ENCODE measurements at places on chromosomes 11 and 22.

DNA sequence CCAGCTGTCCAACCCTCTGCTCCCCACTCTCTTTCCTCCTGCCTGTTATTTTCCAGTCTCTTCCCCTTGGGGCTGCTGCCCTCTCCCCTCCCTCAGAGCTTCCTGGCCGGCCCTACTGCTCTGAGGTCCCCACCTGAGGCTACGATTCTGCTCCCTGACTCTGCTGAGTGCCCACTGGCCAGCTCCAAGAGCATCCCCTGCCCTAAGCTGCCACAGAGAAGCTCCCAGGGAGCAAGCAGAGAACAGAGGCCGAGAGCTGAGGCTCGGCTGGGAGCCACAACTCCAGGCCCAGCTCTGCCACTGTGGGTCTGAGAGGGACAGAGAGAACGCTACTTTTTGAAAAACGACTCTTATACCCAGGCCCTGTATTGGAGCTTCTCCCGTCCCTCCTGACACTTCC is 61.1 kb downstream of the CHRDL2 start:
- no peaks in the 10 kb centered on the region for H3K27me3 ChIP-seq
- no peaks in the 10 kb centered on the region for H3K4me1 ChIP-seq
- H3K27ac ChIP-seq = no peak overlapping the region
- no peaks in the 10 kb centered on the region for H3K36me3 ChIP-seq
- DNase-seq = no peak

GRCh38 chr11:26995701-26996460 is 2.0 kb downstream of the FIBIN start:
- H3K27ac ChIP-seq = no peak overlapping the region
- no peaks in the 10 kb centered on the region for H3K36me3 ChIP-seq
- no peak for DNase-seq
- no peak overlapping the region for H3K4me3 ChIP-seq
- no peaks in the 10 kb centered on the region for H3K27me3 ChIP-seq

DNA sequence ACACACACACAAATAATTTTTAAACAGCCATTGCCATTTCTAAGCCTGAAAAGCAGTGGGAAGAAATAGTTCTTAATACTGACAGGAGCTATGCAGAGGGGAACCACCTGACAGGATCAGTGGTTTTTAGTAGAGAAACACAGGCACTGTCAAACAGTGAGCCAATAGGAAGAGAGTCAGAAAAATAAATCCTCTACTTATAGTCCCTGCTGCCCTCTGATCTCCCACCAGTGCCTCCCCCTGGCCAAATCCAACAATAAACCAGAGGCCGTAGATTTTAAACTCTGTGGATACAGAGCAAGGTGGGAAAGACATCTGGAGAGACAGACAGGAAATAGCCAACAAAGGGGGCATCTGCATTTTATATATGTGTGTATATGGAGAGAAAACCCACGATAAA is 7.9 kb upstream of the OR56B4 start:
- no peaks in the 10 kb centered on the region for H3K36me3 ChIP-seq
- no peak overlapping the region for H3K4me3 ChIP-seq
- no peak for DNase-seq
- no peak overlapping the region for H3K27ac ChIP-seq
- H3K27me3 ChIP-seq = peaks cover 11% of the 10 kb centered on the region
- no peaks in the 10 kb centered on the region for H3K4me1 ChIP-seq

- H3K27ac ChIP-seq = no peak overlapping the region
- no peak for DNase-seq
- no peaks in the 10 kb centered on the region for H3K36me3 ChIP-seq
- no peaks in the 10 kb centered on the region for H3K27me3 ChIP-seq
Observed at GRCh38 chr11:94049351-94049750, 28.2 kb downstream of the HEPHL1 start.

GRCh38 chr11:6200975-6201374 is 2.0 kb downstream of the OR52W1 start:
- H3K4me1 ChIP-seq = peaks cover 24% of the 10 kb centered on the region
- no peak overlapping the region for H3K27ac ChIP-seq
- H3K36me3 ChIP-seq = peaks cover 2% of the 10 kb centered on the region
- H3K4me3 ChIP-seq = no peak overlapping the region
- no peak for DNase-seq

DNA sequence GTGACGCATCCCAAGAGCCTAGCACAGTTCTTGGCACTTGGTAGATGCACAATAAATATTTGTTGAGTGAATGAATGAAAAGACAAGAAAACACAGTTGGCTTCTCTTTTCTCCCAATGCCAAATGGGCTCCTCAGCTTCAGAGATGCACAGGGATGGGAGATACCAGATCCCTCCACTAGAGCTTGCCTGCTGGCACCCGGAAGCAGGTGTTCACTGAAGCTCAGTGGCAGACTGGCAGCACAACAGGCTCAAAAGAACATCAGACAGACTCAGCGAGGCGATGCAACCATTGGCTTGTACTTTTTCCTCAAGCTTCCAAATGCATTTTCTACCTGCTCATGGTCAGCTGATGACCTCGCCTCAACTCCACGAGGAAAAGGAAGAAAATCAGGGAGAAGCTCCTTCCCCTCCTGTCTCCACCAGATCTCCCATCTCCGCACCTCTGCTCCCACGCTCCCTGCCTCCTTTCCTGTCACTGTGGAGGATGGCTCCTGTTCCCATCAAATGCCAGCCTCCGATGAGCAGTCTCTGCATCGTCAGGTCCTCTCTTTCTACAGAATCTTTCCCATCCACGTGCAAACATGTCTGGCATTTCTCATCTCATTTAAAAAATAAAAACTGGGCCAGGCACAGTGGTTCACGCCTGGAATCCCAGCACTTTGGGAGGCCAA is 5.8 kb downstream of the RAPSN start:
- H3K36me3 ChIP-seq = no peaks in the 10 kb centered on the region
- H3K27me3 ChIP-seq = peaks cover 4% of the 10 kb centered on the region
- H3K4me1 ChIP-seq = peaks cover 5% of the 10 kb centered on the region
- H3K4me3 ChIP-seq = no peak overlapping the region
- no peak for DNase-seq
- H3K27ac ChIP-seq = no peak overlapping the region

DNA sequence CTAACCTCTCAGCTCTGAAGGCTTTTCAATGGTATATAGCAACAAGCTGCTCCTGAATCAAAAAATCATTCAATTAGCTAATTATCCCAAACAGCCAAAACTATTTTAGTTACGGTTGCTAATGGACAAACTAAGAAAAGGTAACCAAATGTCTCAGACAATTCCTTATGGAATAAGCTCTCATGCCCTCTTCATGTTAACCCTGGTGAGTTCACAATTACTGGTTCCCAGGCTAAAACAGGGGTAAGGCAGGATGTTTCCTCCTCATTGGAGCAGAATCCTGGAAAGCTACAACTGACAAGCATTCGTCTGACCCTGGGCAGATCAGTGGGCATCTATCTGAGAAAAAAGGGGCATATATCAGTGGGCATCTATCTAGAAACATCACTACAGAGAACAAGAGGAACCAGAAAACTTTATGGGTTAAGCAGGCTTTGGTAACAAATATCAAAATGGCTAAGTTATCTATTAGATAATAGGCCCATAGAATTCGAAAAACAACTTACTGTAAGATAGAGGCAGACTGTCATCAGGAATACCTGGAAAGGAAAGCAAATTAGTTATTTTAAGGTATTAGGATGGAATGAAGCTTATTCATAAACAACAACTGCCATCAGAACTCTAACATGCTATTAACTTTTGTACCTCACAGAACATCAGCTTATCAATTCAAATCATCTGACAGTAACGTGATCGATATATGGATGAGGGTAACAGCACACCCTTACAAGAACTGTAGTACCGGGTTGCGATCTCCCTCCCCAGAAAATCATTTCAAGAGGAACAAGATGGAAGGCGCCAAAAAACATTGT is 14.8 kb upstream of the WDR74 start:
- peaks cover 63% of the 10 kb centered on the region for H3K4me1 ChIP-seq
- peaks cover 4% of the 10 kb centered on the region for H3K27me3 ChIP-seq
- H3K36me3 ChIP-seq = peaks cover 50% of the 10 kb centered on the region
- no peak for DNase-seq

GRCh38 chr11:73752903-73753302 is 8.0 kb downstream of the RAB6A start:
- H3K27me3 ChIP-seq = no peaks in the 10 kb centered on the region
- H3K4me1 ChIP-seq = peaks cover 23% of the 10 kb centered on the region
- no peak overlapping the region for H3K4me3 ChIP-seq
- DNase-seq = no peak
- no peak overlapping the region for H3K27ac ChIP-seq

DNA sequence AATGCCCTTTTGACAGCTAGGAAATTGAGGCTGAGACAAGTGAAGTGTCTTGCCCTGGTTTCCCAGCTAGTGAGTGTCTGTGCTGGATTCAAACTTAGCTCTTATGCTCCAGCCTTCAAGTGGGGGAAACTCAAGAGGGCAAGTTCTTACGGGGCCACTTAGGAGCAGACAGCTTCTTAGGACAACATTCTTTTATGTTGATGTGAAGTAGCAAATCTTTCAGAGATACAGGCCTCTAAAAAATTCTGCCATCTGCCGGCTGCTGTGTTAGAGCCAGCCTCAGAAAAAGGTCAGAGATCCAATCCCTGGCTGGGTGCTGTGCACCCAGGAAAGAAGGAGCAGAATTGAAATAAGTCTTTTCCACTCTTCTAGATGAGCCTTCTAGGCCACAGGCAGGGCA is 26.6 kb downstream of the TIMP3 start:
- no peaks in the 10 kb centered on the region for H3K36me3 ChIP-seq
- no peak for DNase-seq
- no peaks in the 10 kb centered on the region for H3K27me3 ChIP-seq
- H3K4me1 ChIP-seq = peaks cover 5% of the 10 kb centered on the region
- no peak overlapping the region for H3K4me3 ChIP-seq

DNA sequence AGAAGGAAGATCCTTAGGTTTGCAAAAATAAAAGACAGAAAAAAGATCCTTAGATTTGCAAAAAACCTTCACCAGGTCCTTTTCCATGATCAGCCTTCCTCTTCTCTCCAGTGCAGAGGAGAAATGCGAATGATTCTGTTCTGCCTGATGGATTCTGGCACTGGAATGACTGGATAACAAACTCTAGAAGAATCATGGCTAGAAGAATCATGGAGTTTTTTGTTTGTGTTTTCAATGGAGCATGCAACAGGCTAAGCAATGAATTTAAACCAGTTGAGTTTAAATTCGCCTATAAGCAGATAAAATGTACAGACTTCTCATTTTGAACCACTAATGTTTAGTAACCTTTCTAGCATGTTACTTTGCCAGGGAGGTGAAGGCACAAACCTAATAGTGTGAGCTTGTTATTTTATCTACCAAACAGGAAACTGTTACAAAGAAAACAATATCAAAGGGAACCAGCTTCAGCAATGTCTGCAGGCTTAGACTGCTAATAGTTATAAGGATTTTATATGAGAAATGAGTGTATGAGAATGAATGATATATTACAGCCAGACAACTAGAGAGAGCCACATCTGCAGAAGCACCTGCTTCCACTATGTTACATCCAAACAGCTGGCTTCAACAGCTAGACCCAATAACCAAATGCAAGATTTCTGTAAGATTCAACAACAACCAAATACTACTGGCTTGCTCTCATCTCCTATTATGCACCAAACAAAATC is 64.7 kb upstream of the APOA1 start:
- no peak overlapping the region for H3K4me3 ChIP-seq
- H3K36me3 ChIP-seq = peaks cover 26% of the 10 kb centered on the region
- no peak for DNase-seq

GRCh38 chr11:45303316-45303715 is 17.2 kb upstream of the SYT13 start:
- no peaks in the 10 kb centered on the region for H3K36me3 ChIP-seq
- no peak overlapping the region for H3K4me3 ChIP-seq
- no peaks in the 10 kb centered on the region for H3K4me1 ChIP-seq
- no peak overlapping the region for H3K27ac ChIP-seq
- peaks cover 13% of the 10 kb centered on the region for H3K27me3 ChIP-seq

DNA sequence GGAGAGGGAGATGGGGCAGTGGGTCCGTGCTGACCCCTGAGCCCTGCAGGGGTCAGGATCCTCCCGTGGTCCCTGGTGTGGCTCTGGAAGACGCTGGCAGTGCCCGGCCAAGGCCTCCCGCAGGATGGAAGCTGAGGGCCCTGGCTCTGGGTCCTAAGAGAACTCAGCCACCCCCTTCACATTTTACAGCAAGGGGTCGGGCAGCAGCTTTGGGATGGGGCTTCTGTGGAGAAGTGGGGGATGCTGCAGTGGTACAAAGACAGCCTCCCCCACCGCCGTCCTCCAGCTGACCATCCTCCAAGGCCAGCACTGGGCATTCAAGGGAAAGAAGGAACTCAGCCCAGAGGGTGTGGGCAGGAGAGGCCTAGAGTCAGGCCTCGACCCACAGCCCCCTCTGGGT is 21.8 kb upstream of the CRYBB3 start:
- H3K36me3 ChIP-seq = peaks cover 29% of the 10 kb centered on the region
- H3K4me1 ChIP-seq = no peaks in the 10 kb centered on the region
- no peak overlapping the region for H3K27ac ChIP-seq
- no peak for DNase-seq

DNA sequence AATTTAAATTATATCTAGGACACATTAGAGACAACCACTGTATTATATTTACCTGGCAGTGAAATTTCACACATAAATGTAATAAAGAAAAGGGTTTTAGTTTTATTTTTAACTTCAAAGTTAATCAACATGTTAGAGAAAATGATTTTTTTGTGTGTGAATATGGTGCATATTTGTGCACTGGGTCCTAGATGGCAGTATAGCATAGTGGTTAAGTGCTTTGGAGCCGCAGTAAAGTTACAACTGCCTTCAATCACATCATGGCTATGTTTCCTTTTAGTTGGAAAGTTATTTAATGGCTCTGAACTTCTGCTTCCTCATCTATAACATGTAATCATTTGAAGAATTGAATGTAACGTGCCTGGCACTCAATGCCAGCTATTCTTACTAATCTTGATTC is 108.9 kb upstream of the DDI1 start:
- DNase-seq = no peak
- H3K4me3 ChIP-seq = no peak overlapping the region
- H3K27me3 ChIP-seq = no peaks in the 10 kb centered on the region
- H3K27ac ChIP-seq = no peak overlapping the region

- H3K4me1 ChIP-seq = peaks cover 73% of the 10 kb centered on the region
- peak overlapping the region; percentile 16 for H3K27ac ChIP-seq
- DNase-seq = no peak
- peaks cover 59% of the 10 kb centered on the region for H3K36me3 ChIP-seq
- H3K27me3 ChIP-seq = no peaks in the 10 kb centered on the region
Observed at GRCh38 chr11:121478226-121478894, 25.6 kb upstream of the SORL1-AS1 start.

DNA sequence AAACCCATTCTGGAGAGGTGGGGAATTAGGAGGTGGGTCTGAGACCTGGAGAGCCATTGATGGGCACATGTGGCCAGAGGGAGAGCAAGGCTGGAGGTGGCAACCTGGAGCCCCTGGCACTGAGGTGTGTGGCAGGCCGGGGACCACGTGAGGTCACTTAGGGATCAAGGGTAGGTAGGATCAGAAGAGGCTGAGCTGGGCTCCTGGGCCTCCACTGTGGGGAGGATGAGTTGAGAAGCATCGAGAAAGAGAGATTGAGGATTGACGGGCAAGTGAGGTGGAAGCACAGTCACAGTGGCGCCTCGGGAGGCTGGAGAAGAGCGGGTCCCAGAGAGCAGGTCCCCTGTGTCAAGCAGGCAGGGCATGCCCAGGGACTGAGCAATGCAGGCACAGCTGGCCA is 4.1 kb downstream of the GNAZ start:
- H3K36me3 ChIP-seq = no peaks in the 10 kb centered on the region
- H3K27me3 ChIP-seq = peaks cover 58% of the 10 kb centered on the region
- H3K4me3 ChIP-seq = no peak overlapping the region
